BJ (cell line): ENCODE measurements at places on chromosomes 12 and 14.

GRCh38 chr14:48751293-48751692, 834.9 kb downstream of the RPS29 start:
- DNase-seq: no peak

- DNase-seq: no peak
Observed at GRCh38 chr12:117498256-117498655, 136.8 kb upstream of the NOS1 start.

DNA sequence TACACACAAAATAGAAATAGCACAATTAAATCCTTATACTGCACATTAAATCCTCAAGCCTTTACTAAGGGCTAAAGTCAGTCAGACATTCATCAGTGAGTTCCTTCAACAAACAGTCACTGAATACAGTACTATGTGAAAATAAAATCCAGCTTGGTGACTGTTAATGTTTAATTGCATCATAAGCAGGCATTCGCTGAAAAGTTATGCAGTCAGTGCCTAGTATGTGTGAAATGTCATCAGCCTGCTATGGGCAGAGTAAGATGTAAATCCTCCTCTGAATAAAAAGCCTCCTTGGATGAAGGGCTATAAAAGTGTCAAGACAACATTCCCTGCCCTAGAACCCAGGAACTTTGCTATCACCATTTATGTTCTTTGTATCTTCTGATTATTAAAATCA, 116.4 kb downstream of the PRICKLE1 start:
- peak; percentile 72 for DNase-seq

DNA sequence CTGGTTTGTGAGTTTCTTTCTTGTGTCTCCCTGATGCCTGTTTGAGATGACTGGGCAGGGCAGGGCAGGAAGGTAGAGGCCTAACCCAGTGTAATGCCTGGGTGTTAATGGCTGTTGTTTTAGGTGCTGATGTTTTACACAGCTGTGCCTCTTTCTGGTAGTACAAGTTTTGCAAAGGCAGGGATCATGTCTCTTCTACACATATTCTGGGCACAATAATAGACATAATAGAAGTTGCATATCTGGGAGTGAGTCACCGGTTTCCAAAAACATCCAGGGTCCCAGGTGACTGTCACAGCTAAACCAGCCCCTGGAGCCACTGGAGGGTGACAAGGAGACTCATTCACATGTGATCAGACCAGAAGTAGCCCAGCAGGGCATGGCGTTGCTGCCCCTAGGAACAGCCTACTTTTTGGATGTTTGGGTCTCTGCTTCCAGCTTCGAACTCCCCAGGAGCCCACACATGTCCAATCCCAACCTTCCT, 18.1 kb downstream of the TPCN1 start:
- DNase-seq: no peak

DNA sequence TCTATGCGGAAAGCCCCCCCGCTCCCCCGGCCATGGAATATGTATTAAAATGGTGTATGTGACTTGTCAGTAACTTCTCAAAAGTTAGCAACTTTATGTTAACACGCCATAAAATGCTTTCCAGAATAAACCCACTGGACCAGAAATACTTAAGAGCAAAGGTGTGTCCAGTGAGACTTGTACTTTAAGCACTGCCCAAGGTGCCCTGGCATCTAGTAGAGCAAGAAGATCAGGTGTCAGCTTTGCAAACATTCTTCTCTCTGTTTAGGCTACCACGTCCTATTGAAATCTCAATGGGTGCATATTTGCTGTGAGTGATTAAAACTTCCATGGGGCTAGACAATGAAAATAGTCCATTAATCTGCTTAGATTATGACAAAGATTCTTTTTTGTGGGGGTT, 201.2 kb downstream of the ESR2 start:
- DNase-seq: no peak

- no peak for DNase-seq
Observed at GRCh38 chr12:18897823-18898222, 159.9 kb downstream of the CAPZA3 start.

GRCh38 chr12:24902511-24903328, 46.2 kb downstream of the BCAT1 start:
- DNase-seq: no peak

GRCh38 chr12:124422570-124423523, 128.0 kb downstream of the RFLNA start:
- peak; percentile 87 for DNase-seq

GRCh38 chr12:73867147-73867546, 670.5 kb upstream of the ATXN7L3B start:
- DNase-seq: no peak

GRCh38 chr12:80702889-80703805, 4.3 kb upstream of the MYF6 start:
- peak; percentile 9 for DNase-seq

GRCh38 chr12:68980476-68981212, 47.7 kb upstream of the CPM start:
- no peak for DNase-seq

DNA sequence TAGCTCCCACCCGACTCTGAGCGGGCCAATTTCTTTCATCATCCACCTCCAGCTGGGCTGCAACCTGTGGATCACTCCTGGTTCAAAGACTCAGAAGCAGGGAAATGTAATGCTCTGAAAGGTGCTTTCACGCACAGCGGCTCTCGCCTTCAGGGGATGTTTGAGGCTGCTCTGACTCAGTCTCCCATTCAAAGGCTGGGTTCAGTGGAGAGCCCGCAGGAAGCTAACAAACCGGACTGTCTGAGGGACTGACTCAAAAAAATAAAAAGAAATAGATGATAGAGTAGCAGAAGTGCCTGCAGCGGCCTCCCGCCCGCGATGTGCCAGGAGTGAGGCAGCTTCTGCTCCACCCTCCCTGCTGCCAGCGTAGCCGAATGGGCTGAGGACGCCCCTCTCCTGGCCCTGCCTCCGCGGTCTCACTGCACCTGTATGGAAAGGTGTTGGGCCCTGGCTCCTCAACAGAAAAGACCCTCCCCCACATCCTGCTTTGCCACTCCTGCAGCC, 98.0 kb downstream of the GCH1 start:
- DNase-seq: no peak

GRCh38 chr12:43776498-43776897, 17.7 kb downstream of the IRAK4 start:
- no peak for DNase-seq

GRCh38 chr12:34186492-34186891, 164.2 kb downstream of the ALG10 start:
- no peak for DNase-seq

DNA sequence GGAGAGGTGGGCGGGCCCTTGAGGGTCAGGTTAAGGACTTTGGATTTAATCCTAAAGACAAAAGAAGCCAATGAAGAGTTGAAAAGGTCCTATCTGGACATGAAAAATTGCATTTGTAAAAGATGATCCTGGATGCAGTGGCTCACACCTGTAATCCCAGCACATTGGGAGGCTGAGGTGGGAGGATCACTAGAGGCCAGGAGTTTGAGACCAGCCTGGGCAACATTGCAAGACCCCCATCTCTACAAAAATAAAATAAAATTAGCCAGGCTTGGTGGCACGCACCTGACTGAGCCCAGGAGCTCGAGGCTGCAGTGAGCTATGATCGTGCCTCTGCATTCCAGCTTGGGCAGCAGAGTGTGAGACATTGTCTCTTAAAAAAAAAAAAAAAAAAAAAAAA, 2.4 kb upstream of the SLC41A2 start:
- no peak for DNase-seq

DNA sequence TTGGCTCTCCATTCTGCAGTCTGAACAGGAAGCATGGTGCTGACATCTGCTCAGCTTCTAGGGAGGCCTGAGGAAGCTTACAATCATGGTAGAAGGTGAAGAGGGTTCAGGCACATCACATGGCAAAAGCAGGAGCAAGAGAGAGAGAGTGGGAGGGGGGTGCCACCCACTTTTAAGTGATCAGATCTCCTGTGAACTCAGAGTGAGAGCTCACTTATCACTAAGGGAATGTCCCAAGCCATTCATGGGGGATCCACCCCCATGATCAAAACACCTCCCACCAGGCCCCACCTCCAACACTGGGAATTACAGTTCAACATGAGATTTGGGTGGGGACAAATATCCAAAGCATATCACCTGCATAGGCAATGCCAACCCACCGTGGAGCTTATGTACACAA, 9.8 kb upstream of the GNG2 start:
- DNase-seq: no peak

DNA sequence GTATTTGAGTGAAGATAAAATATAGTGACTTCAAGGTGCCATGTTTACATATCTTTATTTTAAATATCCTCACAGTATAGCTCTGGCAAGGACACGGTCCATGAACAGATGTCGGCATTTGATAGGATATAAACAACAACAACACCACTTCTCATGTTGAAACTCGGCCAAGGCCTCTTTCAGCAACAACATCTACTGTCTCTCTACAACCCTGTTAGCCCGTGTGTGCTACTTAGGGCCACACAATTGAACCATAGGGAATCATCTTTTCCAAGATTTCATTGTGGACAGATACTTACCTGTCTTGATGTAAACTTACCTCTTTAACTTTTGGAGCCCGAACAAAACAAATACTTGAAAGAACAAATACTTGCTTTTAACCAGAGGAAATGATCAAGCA, 168.7 kb upstream of the SSTR1 start:
- DNase-seq: no peak

DNA sequence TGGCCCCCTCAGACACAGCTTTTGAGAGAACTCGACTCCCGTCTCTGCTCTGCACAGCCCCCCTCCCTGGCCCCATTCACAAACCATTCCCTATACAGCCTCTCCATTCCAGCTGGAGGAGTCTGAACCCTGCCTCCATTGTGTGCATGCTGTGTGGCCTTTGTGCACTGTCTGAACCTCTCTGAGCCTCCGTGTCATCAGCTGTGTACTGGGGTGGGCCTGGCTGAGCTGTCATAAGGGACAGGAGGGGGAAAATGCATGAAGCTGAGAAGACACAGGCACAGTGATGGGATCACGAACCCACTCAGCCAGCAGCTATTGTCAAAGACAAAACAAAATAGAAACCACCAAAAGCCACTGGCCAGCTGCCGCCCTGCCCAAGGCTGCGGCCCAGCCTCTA, 130.8 kb downstream of the RFLNA start:
- no peak for DNase-seq

DNA sequence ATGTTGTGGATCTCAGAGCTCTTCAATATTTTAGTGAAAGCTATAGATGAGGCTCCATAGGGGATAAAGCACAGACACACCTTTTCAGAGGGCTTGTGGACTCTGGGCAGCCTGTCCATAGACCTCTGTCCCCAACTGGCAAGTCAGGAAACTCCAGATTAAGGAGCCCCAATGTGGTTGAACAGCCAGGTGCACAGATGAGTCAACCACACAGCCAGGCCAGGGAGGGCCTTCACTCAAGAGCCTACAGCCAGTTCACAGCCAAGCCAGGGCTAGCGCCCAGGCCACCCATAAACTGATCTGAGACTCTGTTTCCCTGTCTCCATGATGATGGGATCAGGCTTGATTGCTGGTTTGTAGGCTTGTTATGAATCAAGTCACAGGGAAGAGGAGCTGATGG, 1.0 kb upstream of the BDKRB2 start:
- no peak for DNase-seq

- no peak for DNase-seq
Observed at GRCh38 chr14:103316721-103317121, 17.3 kb upstream of the EIF5 start.

DNA sequence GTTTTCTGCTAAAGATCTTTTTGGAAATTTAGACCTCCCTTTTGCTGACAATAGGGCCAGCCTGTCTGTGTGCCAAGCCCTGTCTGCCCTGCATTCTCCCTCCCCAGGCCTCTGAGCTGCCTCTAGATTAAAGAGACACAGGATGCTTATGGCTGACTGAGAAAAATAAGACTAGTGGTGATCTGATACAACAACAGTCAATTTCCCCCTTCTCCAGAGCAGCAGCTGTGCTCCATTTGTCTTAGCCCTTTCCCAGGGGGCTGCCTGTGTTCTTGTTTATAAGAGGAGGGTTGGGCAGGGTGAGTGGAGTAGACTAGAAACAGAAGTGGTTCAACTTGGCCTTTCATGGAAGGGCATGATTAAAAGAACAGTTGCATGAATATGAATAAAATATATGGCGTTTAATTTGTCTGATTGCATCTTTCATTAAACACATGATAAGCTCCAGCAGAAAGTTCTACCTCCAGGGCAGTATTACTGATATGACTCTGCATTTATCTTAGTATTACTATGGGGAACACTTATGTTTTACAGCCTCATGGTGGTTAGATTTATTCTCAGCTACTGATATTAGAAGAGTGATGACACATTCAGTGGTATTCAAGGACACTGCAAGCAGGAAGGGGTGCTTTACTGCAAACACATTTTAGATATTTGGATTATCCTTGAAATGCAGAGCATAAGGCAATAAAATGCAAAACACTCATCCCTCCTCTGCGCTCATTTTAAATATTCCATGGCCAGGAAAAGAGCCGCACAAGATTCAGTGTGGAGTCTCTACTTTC, 150.2 kb upstream of the CLEC14A start:
- DNase-seq: peak; percentile 75

DNA sequence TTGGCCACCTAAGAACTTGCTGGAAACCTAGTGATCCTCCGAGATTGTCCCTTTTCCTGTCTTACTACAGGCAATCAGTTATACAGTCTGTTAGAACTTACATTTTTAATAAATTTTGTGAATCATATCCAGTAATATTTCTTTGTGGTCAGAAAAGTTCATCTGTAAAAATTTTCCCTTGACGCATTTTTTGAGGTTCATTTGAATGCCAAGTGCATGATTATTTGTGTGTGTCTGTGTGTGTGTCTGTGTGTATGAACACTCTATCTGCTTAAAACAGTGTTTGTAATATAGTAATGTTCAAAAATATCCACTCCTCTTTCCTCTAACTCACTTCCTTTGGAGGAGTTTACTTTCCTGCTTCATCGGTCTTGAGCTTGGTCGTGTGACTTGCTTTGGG, 468.7 kb upstream of the FLRT2 start:
- no peak for DNase-seq

DNA sequence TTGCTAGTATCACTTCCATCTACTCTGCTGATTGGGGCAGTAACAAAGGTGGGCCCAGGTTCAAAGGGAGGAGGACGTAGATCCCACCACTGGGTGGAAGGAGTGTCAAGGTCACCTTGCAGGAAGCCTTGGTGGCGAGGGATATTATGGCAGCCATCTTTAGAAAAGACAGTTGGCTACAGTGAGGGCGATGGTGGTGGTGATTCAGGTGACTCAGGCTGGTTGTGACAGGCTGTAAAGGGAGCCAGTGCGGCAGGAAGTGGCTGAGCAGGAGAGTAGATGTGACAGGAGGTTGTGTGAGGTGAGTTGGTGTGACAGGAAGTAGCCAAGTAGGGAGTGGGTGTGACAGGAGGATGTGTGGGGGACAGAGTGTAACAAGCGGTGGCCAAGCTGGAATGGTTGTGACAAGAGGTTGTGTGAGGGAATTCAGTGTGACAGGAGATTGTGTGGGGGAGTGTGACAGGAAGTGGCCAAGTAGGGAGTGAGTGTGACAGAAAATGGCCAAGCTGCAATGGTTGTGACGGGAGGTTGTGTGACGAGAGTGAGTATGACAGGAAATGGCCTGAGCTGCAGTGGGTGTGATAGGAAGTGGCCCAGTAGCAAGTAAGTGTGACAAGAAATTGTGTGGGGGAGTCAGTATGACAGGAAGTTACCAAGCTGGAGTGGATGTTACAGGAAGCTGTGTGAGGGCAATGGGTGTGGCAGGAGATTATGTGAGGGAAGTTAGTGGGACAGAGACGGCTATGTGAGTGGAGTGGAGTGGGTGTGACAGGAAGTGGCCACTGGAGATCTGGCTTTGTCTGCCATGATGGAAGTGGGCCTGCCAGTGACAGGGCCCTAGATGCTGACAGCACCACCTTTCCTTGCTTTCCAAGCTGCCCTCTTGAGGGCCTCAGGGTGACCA, 136.5 kb upstream of the MYL2 start:
- no peak for DNase-seq
